Hematopoietic multipotent progenitor cell treated with erythropoietin and hydrocortisone succinate and interleukin-3 and kit ligand, for 15 days (in vitro differentiated cells): ENCODE measurements at places on chromosomes 11 and 22.
A peak's percentile ranks its signal among the peaks of the same experiment; 100 is the strongest.

DNA sequence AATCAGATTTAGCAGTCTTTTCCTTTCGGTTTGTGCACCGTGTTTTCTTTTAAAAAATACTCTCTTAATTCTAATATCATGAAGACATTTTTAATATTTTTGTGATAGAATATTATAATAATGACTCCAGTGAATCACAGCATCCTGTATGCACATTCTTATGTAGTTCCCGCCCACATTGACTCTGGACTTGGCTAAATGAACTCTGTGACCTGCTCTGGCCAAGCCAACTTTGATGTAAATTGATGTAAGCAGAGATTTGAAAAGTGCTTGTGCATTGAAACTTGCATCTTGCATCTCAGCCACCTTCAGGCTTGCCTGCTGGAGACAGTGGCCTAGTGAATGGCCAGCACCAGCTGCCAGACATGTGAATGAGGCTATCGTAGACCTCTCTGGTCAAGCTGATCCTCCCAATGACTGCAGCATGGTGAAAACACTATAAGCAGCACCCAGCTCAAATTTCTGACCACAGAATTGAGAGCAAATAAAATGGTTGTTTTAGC, 29.2 kb upstream of the PGM2L1 start:
- DNase-seq: no peak

DNA sequence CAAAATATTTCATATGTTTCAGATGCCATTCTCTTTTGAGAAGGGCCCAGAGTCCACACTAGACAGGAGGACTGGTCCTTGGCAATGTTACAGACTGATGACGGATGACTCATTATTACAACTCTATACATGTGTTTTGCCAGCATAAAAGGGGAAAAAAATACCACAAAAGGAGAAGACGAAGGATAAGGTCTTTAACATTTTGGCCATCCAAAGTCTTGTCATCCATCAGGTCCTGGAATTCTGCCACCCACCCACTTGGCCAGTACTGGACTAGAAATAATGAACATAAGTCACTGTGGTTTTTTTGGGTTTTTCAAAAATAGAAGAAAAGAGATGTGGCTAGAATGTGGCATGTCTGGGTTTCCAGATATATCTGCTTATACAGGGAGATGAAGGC, 57.7 kb upstream of the BDNF start:
- no peak for DNase-seq

DNA sequence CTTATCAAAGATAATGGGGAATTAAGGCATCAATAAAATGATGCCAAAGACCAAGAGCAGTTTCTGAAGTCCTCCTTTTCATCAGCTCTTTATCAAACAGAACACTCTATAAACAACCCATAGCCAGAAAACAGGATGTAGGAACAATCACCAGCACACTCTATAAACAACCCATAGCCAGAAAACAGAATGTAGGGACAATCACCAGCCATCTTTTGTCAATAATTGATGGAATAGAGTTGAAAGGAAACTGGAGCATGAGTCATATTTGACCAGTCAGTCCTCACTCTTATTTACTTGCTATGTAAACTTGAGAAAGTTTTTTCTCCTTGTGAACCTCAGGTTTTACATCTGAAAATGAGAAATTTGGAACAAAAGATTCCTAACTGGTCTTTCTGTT, 10.0 kb downstream of the MS4A2 start:
- DNase-seq: no peak

DNA sequence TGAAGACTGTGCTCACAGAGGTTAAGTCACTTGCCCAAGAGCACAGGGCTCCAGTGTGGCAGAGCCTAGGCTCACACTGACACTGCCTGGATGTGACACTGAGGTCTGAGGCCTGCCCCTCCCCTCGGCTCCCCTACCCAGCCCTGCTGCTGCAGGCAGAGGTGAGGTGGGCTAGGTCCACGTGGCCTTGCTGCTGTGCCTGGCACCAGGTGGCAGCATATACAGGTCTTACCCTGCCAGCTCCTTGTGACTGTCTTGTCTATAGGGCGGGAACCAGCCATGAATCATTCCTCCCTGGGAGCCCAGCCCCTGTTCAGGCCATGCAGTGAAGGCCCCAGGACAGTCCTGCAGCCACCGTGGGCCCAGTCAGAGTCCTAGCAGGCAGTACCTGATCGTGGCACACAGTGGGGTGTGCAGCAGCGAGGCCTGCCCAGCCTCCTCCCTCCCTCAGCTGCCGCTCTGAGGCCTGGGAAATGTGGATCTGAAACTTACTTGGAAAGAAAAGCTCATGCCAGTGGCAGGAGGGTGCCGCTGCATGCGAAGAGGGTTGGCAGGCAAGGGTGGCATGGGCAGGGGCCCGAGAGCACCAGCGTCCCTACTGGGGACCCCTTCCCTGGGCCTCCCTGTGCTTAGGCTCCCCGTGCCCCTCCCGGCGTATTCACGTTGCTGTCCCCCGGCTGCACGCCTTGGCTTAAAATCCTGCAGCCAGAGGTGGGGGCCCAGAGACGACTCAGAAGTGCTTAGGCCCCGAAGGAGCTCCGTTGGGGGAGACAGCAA, 1.2 kb upstream of the CERK start:
- DNase-seq: no peak

DNA sequence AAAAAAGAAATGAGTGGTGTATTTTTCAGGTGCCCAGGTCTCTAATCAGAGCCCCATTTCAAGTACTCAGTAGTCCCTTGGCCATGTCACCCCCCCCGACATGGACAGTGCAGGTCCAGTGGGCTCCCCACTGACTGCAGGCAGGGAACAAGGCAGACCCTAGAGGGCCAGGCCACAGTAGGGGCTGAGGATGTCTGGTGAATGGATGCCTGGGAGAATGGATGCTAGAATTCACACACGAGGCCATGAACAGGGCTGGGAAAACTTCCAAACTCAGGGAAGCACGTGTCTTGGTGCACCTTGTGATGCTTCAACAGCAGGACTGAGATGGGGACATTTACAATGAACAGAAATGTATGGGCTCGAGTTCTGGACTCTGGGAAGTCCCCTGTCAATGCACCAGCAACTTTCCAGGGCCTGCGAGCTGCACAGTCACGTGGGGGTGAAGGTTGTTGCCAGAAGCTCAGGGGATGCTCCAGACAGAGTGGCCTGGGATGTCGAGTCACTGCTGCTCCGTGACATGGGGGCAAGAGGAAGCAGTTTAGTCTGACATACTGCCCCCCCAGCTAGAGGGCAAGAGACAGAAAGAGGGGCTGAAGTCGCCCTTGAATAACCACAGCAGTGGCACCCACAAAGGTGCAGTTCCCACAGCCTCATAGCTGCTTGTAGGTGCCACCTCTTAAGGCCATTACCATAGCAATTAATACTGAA, 3.1 kb downstream of the APOBEC3G start:
- DNase-seq: no peak

GRCh38 chr22:42937164-42937843, 77.6 kb downstream of the PACSIN2 start:
- peak; percentile 46 for DNase-seq

GRCh38 chr11:73053964-73054363, 88.2 kb downstream of the FCHSD2 start:
- no peak for DNase-seq

- no peak for DNase-seq
Measured at GRCh38 chr11:6474413-6474792, 662 bp upstream of the TRIM3 start.

GRCh38 chr11:1741741-1742140, 8.7 kb downstream of the IFITM10 start:
- no peak for DNase-seq

- DNase-seq: no peak
Measured at GRCh38 chr11:94649254-94649653, 82.1 kb downstream of the PIWIL4 start.
